ENCODE measurements at places on chromosomes 11 and 22.

DNA sequence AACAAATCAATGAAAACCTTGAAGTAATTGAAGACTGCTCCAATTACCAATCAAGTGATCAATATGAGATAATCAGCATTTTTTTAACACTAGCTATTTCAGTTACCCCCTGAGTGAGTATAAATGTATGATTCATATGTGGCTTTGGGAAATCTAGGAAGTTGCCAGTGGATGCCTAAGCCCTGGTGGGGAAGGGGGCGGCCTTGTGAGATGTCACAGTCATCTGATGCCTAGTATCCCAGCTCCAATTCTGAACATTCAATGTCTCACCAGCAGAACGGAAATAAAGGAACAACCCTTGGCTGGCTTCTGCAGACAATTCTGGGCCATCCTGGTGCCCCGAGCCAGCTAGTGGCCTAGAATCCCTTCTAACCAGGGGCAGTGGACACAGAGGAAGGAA lies 58.5 kb upstream of the TIMP3 start:
- no peaks in the 10 kb centered on the region for H3K36me3 ChIP-seq
- no peaks in the 10 kb centered on the region for H3K27me3 ChIP-seq
- no peak overlapping the region for H3K27ac ChIP-seq
- DNase-seq, result no peak

DNA sequence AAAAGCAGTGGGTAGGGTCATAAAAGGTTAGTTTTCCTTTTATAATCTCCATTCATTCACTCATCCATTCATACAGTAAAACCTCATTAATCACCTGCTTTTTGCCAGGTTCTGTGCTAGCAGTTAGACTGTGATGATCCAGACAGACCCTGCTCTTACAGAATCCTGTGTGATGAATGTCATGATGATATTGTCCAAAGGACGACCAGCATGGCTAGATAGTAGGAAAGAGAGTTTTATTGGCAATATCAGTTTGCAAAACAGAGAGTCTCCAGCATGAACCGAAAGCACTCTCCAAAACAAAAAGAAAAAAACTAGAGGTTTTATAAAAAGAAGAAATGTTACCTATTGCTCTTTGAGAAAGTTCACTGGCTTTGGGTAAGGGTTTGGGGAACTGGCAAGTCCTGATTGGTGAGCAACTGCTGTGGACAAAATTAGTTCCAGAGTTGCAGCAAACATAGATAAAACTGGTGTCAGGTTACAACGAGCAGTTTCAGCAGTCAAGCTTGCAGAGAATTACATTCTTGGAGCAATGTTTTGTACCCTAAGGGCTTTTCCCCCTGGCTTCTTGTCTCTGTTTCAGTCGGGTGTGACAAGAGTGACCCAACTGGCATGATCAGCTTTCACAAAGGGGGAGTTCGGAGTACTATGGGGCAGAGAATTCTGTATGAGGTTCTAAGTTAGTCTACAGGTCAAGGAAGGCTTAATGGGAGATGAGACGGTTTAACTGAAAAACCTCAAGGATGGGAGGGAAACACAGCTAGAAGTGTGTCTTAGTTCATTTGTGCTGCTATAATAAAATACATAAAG lies 58.3 kb downstream of the HSD17B12 start:
- DNase-seq, result no peak
- H3K27ac ChIP-seq, result no peak overlapping the region
- H3K4me1 ChIP-seq, result no peaks in the 10 kb centered on the region
- no peak overlapping the region for H3K4me3 ChIP-seq
- H3K36me3 ChIP-seq, result no peaks in the 10 kb centered on the region

DNA sequence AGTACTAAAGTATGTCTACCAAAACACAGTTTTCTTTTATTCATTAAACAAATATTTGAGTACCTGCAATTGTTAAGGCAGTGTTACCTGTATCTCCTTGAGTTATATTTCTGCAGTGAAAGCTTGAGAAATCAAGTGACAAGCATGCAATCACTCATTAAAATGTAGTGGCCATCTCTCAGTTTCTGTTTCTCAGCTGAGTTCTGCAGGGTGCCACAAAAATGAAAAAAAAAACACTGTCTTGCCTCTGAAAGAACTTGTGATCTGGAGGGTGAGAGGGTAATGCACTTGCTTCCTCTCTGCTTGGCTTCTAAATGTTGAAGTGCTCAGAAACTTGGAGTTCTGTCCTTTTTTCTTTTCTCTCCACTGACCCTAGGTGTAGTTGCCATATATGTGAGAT lies 6.8 kb downstream of the QSER1 start:
- H3K4me3 ChIP-seq, result no peak overlapping the region
- DNase-seq, result no peak
- no peak overlapping the region for H3K27ac ChIP-seq

- no peaks in the 10 kb centered on the region for H3K27me3 ChIP-seq
- no peaks in the 10 kb centered on the region for H3K36me3 ChIP-seq
- peak overlapping the region; percentile 83 for H3K4me3 ChIP-seq
- peaks cover 59% of the 10 kb centered on the region for H3K4me1 ChIP-seq
- peak overlapping the region; percentile 78 for H3K27ac ChIP-seq
These were observed 1.5 kb downstream of the TBC1D10A start for GRCh38 chr22:30325065-30325720.
